ENCODE measurements at places on chromosomes 6 and 20.
A peak's percentile ranks its signal among the peaks of the same experiment; 100 is the strongest.

GRCh38 chr6:130138909-130139242, 83.9 kb downstream of the SAMD3 start:
- no peak for DNase-seq

GRCh38 chr6:32131439-32131948, 1.4 kb upstream of the FKBPL start:
- DNase-seq: no peak

GRCh38 chr20:21397341-21398108, at the start of gene NKX2-4:
NKX2-4 (minus strand) TSS chr20:21397526; CDS start chr20:21397399, 127 bp downstream.
- no peak for DNase-seq

DNA sequence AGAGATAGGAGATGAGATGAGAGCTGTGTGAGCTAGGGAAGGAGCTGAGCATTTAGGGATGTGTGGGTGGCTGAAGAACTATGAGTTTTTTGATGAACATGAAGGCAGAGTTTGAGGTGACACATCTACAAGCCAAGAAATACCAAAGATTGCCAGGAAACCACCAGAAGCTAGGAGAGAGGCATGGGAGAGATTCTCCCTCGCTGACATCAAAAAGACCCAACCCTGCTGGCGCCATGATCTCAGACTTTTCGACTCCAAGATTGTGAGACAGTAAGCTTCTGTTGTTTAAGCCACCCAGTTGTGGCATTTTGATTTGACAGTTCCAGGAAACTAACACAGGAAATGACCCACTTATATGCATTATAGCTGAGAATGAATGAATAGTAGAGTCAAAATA, 790.9 kb downstream of the TFAP2A start:
- peak; percentile 42 for DNase-seq

GRCh38 chr20:56859801-56860261, 230.7 kb downstream of the TFAP2C start:
- DNase-seq: no peak

- DNase-seq: no peak
These were observed 408.4 kb downstream of the PLCB1 start for GRCh38 chr20:8540466-8540865.

GRCh38 chr6:13229205-13230085, 98.9 kb downstream of the TBC1D7 start:
- DNase-seq: no peak

DNA sequence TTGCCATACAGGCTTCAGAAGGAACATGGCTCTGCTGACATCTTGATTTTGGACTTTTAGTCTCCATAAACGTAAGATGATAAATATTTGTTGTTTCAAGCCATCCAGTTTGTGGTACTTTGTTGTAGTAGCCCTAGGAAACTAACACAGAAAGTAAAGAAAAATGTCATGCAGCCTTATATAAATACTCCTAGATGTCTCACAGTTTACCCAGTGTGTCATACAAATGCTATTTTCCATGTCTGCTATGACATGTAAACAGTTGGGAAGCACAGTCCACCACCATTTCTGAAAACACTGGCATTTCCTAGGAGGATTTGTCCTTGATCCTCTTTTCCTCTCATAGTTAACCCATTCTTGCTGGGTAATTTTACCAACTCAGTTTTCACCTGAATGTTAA, 30.6 kb upstream of the ME1 start:
- DNase-seq: no peak

DNA sequence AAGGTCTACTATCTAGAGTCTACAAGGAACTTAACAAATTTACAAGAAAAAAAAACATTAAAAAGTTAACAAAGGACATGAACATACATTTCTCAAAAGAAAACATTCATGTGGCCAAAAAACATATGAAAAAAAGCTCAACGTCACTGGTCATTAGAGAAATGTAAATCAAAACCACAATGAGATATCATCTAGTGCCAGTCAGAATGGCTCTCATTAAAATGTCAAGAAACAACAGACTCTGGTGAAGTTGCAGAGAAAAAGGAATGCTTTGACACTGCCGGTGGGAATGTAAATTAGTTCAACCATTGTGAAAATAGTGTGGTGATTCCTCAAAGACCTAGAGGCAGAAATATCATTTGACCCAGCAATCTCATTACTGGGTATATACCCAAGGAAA, 48.3 kb downstream of the OGFRL1 start:
- no peak for DNase-seq

- no peak for DNase-seq
These were observed 18.8 kb downstream of the SAMHD1 start for GRCh38 chr20:36932476-36933426.

GRCh38 chr6:112156668-112157067, 69.3 kb downstream of the FAM229B start:
- DNase-seq: no peak

DNA sequence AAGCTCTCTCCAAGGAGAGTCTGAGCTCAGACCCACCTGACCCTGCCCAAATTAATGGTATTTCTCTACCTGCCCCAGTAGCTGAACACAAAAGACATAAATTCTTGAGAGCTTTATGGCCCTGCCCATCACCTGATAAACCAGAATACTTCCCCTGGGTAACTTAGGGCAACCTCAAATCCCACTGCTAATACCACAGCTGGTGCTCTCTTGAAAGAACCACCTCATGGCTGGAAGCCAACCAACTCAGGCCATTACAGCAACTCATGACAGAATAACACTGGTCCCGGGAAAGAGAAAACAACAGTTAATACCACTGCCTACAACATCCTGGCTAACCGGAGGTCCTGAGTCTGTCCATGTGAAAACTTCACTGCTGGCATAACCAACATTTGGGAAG, 328.6 kb downstream of the NKAIN2 start:
- no peak for DNase-seq

- no peak for DNase-seq
These were observed 5.4 kb upstream of the ZNFX1 start for GRCh38 chr20:49283176-49283702.

- DNase-seq: peak; percentile 45
These were observed 34.9 kb upstream of the MTHFD1L start for GRCh38 chr6:150830439-150831165.

DNA sequence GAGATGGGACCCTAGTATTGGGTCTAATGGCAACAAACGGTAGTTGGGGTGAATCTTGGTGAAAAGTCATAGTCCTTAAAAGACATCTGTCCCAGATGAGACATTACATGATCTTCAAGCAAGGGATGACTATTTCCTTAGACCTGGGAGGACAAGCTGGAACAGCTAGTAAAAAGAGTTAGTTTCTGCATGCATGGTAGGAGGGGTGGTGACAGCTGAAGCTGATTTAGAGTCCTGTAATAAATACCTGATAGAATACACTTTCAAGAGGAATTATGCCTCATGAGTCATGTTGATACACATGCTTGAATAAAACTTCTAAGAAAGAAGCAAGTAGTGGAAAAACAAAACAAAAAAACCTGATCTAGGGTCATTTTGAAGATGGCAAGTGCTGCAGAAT, 247.4 kb downstream of the CD109 start:
- no peak for DNase-seq

GRCh38 chr6:4925580-4925979, 78.3 kb downstream of the RPP40 start:
- no peak for DNase-seq

- peak; percentile 72 for DNase-seq
These were observed 27.3 kb upstream of the SLC22A23 start for GRCh38 chr6:3484192-3484591.

DNA sequence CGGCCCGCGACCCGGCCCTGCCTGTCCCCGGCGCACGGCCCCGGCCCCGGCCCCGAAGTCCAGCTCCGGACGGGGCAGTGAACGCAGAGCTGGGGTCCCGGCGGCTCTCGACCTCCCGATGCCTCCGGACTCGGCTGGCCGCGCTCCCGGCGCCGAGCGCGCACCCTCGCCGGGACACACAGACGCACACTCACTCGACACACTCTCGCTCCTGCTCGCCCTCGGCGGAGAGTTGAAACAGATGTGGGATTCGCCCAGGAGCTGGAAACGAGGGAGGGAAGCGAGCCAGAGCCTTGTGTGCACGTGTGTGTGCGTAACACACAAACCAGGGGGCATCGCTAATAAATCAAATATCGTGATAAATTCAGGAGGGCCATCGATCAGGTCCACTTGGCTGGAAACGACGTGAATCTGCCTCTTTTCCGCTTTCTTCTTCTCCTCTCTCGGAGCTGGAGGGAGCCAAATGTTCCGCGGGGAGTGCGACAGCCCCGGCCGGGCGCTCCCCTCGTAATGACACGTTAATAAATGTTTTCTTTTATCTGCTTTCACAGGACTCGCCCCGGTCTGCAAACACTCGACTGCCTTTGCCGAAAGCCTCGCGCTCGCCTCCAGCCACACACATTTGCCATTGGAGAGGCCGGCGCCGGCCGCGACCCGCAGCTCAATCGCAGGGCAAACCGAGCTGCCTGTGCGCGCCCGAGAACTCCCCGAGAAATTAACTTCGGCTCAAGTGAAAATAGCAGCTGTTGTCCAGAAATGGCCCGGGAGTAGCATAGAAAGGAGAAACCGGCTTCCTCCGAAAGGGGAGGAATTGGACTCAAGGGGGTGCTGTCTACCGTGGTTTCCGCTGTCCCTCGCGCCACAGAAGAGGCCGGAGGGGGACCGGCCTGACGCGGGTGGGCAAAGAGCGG, 828 bp upstream of the SULF2 start:
- DNase-seq: peak; percentile 72

DNA sequence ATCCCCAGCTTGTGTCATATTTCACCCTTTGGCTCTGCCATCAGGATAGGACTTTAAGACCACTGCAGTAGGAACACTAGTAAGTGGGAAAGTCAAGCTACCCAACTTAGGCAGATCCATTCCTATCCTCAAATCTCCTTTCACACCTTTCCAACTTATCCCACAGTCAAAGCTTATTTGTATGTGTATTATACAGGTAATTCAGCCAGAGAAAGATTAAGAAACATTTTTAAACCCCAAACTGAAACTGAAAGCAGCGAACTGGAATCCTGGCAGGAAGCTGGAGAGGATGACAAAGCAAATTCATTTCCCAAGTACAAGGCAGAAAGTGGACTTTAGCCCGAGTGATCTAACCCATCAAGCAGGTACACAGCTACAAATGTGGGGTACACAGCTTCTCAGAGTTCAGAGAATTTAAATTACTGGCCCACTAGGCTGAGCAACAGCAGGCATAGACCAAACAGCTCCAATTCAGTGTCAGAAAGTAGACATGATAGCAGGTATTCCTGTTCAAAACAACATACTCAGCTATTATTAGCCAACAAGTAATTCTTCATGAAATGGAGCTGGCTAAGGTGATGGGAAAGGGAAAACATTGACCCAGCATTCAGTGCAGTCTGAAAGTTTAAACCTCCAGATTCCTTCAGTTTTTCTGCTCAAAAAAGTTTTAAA, 39.1 kb downstream of the ILRUN start:
- peak; percentile 70 for DNase-seq

- no peak for DNase-seq
These were observed 48.4 kb upstream of the PHACTR2 start for GRCh38 chr6:143629104-143630080.

DNA sequence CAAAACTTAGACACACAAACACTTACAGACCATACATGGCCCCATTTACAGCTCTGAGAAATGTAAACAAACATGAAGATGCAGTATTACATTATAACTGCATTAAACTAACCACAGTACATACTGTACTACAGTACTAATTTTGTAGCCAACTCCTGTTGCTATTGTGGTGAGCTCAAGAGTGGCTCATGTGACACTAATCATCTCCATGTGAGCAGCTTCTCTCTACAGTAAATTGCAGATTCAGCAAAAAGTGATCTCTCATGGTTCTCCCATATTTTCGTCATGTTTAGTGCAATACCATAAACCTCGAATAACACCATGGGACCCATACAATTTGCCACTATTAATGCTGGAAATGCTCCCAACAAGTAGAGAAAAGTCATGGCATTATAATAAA, 860.4 kb downstream of the EPHA7 start:
- no peak for DNase-seq

DNA sequence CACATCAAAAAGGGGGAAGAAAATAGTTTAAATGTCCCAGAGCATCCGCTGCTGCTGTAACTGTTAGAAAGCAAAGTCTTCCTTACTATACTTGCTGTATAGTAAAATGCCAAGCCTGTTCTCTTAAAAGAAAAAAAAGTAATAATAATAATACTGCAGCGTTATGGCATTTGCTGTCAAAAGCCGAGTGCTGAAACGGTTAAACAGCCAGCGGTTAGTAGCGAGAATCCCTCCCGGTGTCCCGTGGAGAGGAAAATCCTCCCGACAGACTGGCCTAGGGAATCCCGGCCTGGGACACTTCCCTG, 19.5 kb upstream of the NFATC2 start:
- no peak for DNase-seq

GRCh38 chr6:45032426-45032825, 295.7 kb upstream of the RUNX2 start:
- DNase-seq: no peak

- DNase-seq: no peak
These were observed 11.1 kb upstream of the PM20D2 start for GRCh38 chr6:89134723-89135122.

DNA sequence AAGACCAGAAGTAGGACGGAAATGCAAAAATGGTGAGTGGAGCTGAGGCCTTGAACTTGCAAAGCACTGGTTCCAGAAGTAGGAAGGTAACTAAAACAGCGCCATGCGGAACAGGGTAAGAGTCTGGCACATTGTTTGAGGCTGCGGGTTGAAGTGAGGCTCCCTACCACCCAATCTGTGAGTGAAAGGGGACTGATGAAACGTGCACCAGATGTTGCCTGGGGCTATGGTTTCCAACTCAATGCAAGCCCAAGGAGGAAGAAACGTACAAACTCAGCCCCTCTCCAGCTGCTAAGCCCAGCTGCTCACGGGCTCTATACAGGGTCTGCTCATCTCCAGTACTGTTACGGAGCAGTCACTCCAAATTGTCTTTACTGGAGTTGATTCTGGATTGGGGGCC, 68.7 kb upstream of the KCNK16 start:
- no peak for DNase-seq

DNA sequence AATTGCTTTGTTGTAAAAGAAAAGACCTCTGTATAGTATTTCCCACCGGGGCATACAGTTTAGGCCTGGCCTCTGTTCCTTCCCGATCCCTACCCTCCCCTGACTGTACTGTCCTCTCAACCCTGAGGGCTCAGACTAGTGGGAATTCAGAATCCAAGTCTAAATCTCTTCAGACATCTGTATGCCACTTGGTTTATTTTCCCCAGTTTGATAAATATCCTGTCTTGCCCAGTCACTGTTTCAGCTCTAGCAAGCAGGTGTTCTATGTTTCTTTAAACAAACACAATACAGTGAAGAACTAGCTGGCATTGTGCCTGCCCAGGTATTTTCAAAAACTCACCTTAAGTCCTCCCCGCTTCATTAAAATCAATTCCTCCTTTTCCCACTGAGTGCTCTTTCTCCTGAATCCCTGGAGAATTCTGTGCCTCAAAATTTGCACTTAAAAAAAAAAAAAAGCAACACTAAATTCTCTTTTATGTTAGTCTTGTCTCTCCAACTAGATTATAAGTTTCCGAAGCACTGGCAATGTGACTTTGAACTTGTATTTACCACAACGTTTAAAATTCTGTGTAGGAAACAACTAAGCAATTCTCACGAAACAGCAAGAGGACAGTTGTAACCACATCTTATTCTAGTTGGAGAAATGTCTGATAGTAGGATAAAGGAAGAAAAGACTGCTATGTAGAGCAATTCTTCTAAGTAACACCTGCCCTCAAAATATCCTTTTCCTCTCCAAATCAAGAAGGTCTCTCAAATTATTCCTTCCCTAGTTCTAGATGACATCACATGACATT, 112.0 kb upstream of the CARMIL1 start:
- no peak for DNase-seq

Measured in NCI-H226 (cell line).